ENCODE measurements at places on chromosomes 4 and X. TPM values are rescaled to one million over a fixed set of nuclear protein-coding genes. Genes with fewer than 3 reads are reported as not detected.

CABS1 gene
- total RNA-seq: 0.19 TPM

TLR1 gene
- total RNA-seq: 0.36 TPM

MAGEB2 gene
- total RNA-seq: not detected

GRCh38 chr4:144785961-144786360, 140.0 kb downstream of the HHIP start:
- no peak for DNase-seq
